ENCODE measurements at places on chromosomes 16 and 17.

DNA sequence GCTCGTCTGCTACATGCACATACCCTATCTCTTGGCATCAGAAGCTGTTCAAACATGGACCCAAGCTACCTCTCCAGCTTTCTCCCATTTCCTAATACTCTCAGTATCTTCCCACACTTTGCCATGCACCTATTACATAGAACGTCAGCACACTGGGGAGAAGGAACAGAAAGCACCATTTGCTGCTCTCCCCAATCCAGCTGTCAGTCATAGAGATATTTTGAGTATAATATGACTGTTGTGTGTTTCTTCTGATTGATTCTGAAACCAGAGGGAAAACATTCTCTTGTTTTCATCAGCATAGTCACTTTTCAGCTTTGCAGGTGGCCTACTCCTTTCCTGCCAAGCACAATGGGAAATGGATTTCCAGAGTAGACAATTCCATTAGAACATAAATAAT, 107.1 kb downstream of the ADAMTS18 start:
- no peak for DNase-seq

DNA sequence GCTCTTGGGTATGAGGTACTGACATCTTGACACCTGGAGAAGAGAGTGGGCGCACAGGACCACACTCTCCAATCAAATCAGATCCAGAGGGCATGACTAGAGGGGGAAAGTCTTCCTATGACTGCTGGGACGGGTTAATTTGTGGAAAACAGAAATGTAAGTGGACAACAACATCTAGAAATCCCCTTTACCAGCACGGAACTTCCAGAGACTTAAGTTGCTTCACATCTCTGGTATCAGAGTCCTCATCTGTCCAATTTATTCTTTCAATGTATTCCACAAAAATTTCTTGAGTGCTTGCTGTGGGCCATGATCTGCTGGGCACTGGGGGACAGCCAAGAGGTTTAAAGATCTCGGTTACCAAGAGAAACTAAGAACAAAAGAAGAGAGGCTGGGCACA, 159.2 kb downstream of the COPRS start:
- no peak for DNase-seq

DNA sequence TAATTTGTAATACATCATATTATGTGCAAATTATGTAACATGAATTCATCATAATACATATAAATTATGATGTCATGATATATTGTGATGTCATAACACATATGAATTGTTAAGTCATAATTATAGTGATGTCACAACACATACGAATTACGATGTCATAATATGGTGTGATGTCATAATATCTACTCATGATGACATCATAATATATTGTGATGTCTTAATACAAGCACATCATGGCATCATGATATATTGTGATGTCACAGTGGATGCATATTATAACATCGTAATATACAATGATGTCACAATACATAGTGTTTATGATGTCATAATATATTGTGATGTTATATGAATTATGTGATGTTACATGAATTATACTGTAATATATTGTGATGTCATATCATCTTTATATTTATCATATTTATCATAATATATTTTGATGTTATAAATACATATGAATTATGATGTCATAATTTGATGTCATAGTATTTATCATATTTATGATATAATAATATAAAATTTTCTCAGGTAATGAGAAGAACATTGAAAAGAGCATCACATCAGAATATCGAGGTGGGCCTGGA, 1793.0 kb downstream of the TP53TG3F start:
- no peak for DNase-seq

- DNase-seq, result no peak
Observed at GRCh38 chr16:27230562-27231001, 27.3 kb downstream of the KDM8 start.

GRCh38 chr17:10050597-10051101, 145.6 kb upstream of the RCVRN start:
- no peak for DNase-seq

- DNase-seq, result no peak
Observed at GRCh38 chr16:19184823-19185509, 16.9 kb downstream of the SYT17 start.

- no peak for DNase-seq
Observed at GRCh38 chr17:61361084-61361483, 38.6 kb upstream of the TBX2 start.

DNA sequence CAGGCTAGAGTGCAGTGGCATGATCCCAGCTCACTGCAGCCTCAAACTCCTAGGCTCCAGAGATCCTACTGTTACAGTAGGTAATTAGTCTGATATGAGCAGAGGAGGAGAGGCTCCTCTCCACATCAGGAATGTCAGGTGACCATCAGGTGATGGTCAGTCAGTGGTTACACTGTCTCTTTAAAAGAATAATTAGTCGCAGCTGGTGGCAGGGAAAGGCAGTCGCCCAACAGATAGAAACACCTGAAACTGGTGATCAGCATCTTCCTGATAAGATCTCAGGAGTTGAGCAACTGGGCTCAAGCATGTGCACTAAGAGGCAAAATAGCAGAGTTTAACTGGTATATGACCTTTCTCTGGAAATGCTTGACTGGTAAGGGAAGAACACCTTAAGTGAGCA, 21.5 kb upstream of the ABCA5 start:
- DNase-seq, result no peak

Measured in GM12892 (cell line).